ENCODE measurements at places on chromosomes 5 and 9.

DNA sequence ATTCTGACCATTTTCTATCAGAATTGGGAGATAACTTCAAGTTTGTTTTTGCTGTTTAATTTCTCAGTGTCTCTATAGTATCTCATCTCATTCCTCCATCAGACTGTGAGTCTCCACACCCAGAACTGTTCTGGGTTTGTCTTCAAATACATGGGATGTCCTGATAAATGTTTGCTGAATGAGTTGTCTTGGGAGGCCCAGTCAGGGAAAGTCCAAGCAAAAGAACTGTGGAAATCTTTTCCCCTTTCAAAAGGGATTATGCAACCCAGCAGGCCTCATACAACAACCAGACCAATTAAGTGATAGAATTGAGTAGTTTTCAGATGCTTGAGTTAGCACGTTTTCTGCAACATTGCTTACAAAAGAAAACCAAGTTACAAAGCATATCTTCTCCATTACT lies 324.4 kb downstream of the BRINP1 start:
- no peak for DNase-seq

GRCh38 chr5:66958201-66958979 lies 238.2 kb downstream of the CD180 start:
- no peak for DNase-seq

GRCh38 chr5:94250985-94251384 lies 367.4 kb downstream of the KIAA0825 start:
- no peak for DNase-seq

- DNase-seq = no peak
Observed at GRCh38 chr9:114155995-114156656, 789 bp downstream of the COL27A1 start.

DNA sequence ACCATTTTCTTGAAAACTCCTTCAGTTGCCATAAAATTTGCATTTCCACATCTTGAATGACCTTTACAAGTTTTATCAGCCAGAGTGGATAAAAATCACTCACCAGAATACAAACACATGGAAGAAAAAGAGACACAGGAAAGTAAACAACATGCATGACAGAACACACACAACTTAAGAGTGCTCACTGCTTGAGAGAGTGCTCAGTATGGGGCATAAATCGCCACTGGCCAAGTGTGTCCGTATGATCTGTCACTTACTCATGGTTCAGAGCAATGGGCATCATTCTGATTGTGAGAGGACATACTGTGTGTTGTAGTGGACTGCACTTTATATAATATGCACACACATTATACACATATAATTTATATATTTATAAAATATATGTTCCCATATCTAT lies 155.6 kb upstream of the NTRK2 start:
- no peak for DNase-seq

DNA sequence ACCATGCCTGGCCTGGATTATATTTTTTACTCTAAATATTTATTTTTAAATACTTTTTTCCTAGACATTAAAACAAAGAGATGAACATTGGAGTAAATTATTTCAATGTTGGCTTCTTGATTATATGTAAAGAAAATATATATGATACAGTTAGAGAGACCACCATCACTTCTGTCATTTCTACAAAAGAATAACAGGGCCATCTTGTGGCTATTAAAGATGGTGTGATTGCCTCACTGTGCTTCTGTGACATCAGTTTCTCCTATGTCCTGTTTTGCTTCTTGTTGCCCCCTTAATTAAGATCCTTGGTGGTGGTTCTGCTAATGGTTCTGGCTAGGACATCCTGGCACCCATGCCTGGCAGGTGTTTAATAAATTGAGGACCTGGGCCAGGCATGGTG lies 32.9 kb downstream of the NDFIP1 start:
- DNase-seq = no peak

DNA sequence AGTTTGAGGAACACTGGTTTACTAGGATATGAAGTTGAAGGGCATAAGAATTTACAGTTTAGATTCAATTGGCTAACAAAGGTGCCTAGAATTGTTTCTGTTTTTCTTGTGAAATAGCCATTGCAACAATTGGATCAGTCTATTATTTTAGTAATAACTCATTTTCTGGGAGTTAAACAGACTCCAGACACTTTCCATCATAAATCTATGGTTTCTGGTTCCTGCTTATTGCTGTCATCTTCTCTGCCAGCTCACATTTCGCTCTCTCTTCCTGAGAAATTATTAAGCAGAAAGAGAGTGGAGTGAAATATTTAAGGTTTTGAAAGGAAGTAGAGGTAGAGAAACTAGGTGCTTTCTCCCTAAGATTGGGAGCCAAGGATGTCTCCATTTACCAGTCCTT lies 165.1 kb upstream of the PRR16 start:
- no peak for DNase-seq

GRCh38 chr5:173556142-173557028 lies 60.1 kb downstream of the BOD1 start:
- no peak for DNase-seq

GRCh38 chr5:30764704-30765103 lies 428.8 kb upstream of the CDH6 start:
- no peak for DNase-seq

- DNase-seq = no peak
Observed at GRCh38 chr5:66820630-66821207, 224.5 kb downstream of the MAST4 start.

- DNase-seq = no peak
Observed at GRCh38 chr9:98890256-98890655, 53.5 kb upstream of the COL15A1 start.

DNA sequence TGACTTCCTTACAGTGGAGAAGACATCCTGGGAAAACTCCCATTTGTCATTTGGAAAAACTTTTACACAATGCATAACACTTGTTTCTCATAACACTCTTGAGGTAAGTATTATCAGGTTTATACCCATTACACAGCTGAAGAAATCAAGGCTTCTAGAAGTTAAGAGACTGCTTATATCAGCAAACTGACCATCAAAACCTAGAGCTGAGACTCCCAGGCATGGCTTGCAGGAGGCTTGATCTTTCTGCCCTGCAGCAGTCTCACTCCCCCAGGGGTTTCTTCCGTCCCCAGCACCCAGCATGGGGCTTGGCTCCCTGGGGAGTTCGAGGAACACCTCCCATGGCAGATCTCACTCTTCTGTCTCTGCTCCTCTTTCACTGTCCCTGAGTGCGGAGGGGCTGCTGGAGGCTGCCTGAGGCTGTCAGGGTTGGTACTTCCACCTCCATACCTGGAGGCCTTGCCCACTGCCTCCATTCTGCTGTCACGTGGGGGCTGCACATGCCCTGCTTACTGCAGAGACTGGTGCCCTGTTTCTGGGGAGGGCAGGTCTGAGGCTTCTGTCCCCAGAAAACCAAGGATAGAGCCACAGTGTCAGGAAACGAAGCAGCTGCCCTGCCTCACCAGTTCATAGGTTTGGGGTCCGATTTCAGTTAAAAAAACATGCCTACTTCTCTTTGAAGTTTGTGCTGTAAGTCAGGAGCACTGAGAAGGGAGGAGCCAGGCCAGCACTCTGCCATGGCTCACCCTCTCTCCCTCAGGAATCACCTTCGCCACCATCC lies 202.5 kb downstream of the PAX5 start:
- no peak for DNase-seq

- no peak for DNase-seq
Observed at GRCh38 chr9:68640421-68641089, 64.5 kb upstream of the PIP5K1B start.

DNA sequence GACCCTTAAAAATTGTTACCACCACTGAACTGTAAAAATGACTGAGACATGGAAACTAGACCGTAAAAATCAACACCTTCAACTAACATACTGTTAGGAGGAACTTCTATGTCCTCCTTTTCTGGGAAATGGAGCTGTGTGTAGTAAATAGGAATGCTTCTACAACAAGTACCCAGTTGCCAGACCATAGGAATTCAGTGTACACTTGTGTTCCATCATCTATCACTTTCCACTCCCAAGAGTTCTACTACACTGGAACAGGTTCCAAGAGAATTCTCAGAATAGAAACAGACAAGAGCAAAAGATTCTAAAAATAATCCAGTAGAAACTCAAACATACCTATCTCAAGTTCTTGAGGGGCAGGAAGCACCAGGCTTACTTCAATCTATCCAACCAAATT lies 23.6 kb downstream of the UBAP2 start:
- no peak for DNase-seq

GRCh38 chr5:135446206-135446605 lies 942 bp downstream of the DCANP1 start:
- no peak for DNase-seq

GRCh38 chr5:155303120-155303519 lies 289.6 kb downstream of the KIF4B start:
- no peak for DNase-seq

DNA sequence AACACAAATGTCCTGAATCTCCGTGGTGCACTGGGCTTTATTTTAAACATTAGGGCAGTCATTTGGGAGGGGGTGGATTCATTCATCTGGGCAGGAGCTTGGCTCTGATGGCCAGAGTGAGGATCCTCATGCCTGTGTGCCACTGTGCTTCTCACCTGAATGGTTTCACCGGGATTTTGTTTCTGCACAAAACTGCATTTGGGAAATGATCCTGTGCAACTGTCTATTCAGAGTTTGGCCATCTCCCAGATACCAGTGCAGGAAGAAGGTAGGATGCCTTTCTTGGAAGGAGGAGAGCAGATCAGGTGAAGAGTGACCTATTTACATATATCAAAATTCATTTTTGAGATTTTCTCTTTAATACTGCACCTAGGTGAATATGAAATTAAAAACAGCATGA lies 514.4 kb upstream of the SEMA6A start:
- DNase-seq = no peak

- no peak for DNase-seq
Observed at GRCh38 chr5:134083517-134083916, 31.0 kb upstream of the TCF7 start.

DNA sequence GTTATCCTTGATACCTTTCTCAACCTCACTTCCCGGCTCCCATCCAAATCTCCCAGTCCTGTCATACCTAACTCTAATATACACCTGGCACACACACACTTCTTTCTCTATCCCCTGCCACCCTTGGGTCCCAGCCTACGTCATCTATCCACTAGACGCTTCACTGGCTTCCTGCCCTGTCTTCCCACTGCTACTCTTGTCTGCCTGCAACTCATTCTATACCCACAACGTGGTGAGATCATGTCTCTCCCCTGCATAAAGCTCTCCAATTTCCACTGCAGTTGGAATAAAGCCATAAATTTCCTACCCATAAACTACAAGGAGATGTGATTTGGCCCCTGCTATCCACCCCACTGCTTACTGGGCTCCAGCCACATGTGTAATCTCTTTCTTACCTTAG lies 93.5 kb downstream of the JMY start:
- DNase-seq = no peak

- DNase-seq = no peak
Observed at GRCh38 chr5:113495422-113495841, 7.2 kb upstream of the MCC start.

DNA sequence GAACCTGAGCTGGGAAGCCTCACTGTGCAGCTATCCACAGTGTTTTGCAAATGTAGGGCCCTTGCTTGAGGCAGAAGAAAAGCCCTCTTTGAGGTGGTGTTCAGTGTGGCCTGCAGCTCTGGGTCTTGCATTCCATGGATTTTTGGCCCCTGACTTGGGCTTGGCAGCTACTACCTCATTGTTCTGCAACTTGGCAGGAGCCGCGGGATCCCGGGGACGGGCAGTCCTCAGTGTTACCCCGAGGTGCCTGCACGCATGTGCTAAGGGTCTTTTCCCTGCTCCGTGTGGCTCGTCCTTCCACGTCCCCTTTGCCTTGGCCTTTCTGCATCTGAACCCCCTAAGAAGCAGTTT lies 39.8 kb downstream of the NEK6 start:
- no peak for DNase-seq

- DNase-seq = no peak
Observed at GRCh38 chr9:32434892-32435291, 50.4 kb downstream of the ACO1 start.
